ENCODE measurements at places on chromosomes 3 and 15.

GRCh38 chr15:94910166-94910565, 678.8 kb downstream of the MCTP2 start:
- no peak for DNase-seq

GRCh38 chr3:30658328-30659052, 52.1 kb downstream of the TGFBR2 start:
- DNase-seq, result no peak

- DNase-seq, result no peak
These were observed 57.9 kb upstream of the EPHB3 start for GRCh38 chr3:184503647-184504046.

DNA sequence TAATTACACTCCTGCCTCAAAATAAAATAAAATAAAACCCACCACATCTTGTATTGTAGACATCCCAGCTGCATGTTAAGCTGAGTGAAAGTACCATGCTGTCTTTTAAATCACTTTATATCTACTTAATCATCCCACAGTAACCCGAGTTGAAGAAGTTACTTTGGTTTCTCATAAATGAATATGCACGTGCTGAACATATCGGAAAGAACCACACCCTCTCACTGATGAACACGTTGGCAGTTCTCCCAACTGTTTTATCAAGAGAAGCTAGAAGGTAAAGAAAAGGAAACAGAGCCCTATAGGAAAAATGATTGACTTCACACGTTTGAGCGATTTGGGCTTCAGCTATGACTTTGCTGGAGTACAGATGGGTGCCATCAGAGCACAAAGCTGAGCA, 15.9 kb upstream of the TM4SF19 start:
- DNase-seq, result no peak

GRCh38 chr15:88918738-88919137, 5.6 kb upstream of the MFGE8 start:
- no peak for DNase-seq

GRCh38 chr3:77524463-77524862, 484.6 kb downstream of the ROBO2 start:
- no peak for DNase-seq

DNA sequence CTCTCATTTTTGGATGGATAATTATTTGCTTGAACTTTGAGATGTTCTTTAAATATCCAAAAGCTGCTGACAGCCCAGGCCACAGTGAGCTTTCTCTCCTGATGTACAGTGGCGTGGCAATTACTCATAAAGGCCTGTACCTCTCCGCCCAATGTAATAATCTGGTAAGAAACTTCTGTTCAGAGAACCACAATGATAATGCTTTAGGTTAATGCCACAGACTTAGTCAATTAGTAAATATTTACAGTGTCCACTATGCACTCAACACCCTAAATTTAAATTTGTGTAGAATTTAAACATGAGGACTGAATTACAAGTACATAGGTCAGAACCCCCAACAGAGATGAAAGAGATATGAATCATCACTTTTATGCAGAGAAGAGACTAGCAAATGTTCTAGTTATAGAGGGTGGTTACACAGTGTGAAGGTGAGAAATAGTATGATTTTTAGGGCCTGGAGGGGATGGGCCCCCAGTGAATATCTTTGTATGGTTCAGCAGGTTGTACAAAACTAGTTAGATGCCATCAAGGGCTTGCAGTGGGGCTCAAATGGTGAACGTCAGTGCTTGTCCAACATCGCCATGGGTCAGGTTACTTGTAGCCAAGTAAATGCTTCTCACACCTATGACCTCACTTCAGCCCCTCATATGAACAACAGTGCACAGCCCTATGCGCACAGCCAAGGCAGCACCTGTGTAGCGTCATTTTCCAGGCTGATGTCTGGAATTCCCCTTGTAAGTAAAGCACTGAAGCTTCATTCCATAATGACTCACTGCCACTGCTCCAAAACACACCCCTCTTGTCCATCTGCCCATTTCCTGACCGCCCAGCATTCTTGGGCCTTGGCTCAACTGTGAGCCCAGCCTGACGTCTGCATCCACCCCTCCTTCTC, 13.3 kb downstream of the ABHD2 start:
- DNase-seq, result no peak

DNA sequence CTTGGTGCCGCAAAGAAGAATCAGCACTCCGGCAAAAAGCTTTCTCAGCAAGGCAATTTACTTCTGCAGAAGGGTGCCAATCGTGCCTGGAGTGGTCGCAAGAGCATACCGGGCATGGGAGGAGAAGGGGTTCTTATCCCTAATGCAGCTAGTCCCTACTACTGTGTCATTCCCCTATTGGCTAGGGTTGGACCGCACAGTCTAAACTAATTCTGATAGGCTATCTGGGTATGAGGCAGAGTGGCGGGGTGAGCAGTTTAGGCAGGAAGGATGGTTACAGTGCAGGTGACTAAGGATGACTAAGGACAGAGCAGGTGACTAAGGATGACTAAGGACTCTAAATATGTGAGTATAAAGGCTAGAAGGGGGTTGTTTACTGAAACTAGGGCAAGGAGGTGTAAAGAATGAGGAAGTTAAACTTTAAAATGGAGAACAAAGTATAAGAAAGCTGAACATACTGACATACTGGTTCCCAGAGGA, 52.9 kb downstream of the PGBD4 start:
- DNase-seq, result no peak

GRCh38 chr3:193951859-193952258, 184.1 kb upstream of the HES1 start:
- DNase-seq, result no peak

Measured in nephron progenitor cell (in vitro differentiated cells).